ENCODE measurements at places on chromosomes 1 and 21.

DNA sequence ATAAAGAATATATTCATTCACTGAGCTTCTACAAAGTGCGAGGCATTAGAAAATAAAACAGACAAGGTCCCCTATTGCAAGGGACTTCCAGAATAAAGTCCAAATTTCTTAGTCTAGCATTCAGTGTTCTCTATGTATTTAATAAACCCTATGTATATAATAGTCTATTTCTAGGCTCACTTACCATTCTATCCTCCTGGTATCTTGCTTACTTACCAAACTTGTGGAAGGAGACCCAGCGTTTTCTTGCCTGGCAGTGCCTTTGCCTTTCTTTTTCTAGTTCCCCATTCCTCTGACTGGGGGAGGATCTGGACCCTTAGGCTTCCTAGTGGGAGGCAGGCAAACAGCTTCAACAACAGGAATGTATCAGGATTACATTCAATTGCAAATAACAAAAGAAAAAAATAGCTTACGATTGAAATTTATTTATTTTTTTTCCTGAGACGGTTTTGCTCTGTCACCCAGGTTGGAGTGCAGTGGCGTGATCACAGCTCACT, 690 bp upstream of the RNF19B start:
- no peak for DNase-seq

GRCh38 chr1:40094466-40095110, 2.5 kb downstream of the PPT1 start:
- no peak for DNase-seq

DNA sequence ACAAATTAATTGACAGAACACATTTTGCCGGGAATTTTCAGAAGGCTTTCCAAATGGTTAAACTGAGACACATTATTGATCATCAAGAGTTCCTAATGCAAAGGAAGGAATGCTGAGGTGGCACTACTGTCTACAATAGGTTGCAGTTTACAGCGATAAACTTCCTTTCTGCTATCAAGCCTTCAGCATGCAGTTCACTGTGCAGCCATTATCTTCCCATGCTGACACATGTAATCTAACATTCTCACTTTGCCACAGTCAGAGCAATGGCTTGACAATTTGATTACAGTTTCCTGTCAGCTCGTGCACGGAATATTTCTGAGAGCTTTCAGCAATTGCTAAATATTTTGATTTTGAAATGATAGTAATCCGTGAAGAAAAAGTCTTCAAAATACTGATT, 166.9 kb upstream of the PRMT6 start:
- DNase-seq = no peak

DNA sequence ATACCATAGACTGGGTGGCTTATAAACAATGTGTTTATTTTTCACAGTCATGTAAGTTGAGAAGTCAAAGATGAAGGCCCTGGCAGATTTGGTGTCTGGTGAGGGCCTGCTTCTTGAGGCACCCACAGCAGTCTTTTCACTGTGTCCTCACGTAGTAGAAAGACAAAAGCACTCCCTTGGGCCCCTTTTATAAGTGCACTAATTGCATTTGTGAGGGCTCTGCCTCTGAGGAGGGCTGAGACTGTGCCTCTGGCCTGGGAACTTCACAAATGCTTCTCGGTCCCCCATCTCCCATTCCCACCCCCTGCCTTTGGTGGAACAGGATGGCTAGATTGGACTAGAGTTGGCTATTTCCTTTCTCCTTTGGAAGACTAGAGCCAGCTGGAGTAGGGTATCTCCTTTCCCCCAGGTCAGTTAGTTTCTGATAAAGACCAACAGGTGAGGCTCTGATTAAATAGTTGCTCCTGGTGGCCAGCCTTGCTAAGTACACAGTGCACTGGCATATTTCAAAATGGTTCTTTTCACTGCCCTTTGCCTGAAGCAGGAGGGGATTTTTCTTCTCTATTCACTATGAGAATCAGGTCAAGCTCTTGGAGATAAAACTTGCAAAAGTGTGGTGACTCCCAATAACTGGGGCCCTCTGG, 82.9 kb downstream of the PLPPR4 start:
- no peak for DNase-seq

DNA sequence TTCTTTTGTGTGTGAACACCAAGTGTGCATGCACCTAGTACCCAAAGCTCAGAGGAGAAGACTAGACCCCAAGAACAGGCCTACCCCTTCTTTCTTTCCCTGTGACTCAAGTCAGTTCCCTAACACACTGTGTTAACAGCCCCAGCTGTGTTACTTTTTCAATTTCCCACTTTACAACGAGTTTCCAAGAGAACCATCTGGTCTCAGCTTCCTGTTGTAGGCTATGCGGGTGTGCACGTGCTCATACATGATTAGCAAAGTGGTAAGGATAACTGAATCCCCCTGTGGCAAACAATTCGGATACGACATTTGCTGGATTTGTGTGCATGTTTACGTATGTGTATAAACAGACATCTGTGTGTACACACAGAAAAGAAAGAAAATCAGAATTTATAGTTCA, 17.9 kb downstream of the IFNAR2 start:
- no peak for DNase-seq

DNA sequence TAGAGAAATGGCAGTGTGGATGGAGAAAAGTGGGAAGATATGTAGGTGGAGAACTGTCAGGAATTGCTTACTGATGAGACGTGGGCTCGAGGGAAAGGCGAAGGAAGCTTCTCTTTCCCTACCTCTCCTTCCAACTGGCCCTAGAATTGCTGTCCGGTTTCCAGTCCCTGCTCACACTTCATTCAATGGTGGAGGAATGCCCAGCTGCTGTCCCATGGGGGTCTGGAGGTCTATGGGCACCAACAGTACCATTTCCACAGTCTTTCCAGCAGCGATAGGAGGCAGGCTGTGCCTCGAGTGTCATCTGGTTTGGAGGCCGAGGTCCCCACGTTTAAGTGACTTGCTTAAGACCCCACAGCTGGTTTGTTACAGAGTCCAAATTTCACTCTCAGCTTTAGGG, 31.5 kb upstream of the CD1D start:
- no peak for DNase-seq
